ENCODE measurements at places on chromosomes 11 and 22.

- no peak for DNase-seq
Observed at GRCh38 chr11:12134236-12134585, 23.8 kb downstream of the MICAL2 start.

DNA sequence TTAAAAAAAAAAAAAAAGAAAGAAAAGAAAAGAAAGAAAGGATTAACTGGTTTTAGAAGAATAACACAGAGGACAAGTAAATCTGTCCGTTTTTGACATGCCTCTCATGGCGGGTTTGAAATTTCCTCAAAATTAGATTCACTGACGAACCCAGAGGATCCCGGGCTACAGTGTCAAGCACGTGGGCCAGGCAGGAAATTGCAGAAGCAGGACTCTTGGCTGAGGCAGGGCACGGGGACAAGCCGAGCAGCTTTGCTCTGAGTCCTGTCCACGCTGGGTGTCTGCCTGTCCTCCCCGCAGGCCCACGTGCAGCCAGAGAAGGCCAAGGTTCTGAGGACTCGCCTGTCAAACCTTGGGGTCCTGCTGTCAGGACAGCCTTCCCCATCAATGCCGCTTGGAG is 24.7 kb downstream of the GAL start:
- no peak for DNase-seq

GRCh38 chr11:56783448-56784041 is 35.0 kb upstream of the OR9G4 start:
- no peak for DNase-seq

DNA sequence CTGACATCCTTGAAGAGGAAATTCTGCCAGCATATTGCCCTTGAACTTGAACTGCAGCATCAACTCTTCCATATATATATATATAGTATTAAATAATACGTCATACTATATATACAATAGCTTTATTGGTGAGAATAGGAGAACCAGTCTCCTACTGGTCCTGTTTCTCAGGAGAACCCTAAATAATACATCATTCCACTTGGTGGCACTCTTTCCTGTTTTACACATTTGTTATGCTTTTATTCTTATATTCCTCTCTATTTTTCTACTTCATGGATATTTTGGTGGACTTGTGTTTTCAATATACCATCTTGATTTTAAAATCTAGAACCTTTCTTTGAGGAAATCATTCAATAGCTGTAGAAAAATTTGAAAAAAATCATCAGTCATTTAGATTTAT is 193.3 kb downstream of the TRPC6 start:
- no peak for DNase-seq

- no peak for DNase-seq
Observed at GRCh38 chr11:39221550-39222138, 2237.8 kb downstream of the LRRC4C start.

- no peak for DNase-seq
Observed at GRCh38 chr11:27718346-27718862, 18.1 kb upstream of the BDNF start.
